ENCODE measurements at places on chromosomes 5 and 9.

- DNase-seq = no peak
These were observed 154.0 kb downstream of the PIK3R1 start for GRCh38 chr5:68369457-68370125.

- no peak for DNase-seq
These were observed 3.3 kb downstream of the REEP5 start for GRCh38 chr5:112918679-112919078.

DNA sequence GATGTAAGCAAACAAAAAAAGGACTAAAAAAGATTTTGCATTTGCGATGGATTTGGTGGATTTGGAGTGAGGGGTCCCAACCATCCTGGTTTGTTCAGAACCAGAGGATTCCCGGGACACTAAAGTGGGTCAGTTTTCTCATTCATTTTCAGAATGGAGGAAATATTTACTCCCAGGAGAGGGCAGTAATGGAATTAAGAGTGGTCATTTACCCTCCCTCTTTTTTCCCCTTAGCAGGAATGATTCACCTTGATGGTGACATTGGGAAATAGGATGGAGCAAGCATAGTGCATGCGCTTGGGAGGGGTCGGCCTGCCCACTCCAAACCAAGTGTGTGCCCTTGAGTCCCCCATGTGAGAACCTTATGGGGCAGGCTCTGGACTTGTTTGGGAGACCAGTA is 164.2 kb upstream of the PUM3 start:
- no peak for DNase-seq

GRCh38 chr5:149129181-149129580 is 12.1 kb upstream of the ABLIM3 start:
- no peak for DNase-seq

- DNase-seq = no peak
These were observed 62.7 kb upstream of the CTXN3 start for GRCh38 chr5:127586066-127586770.

DNA sequence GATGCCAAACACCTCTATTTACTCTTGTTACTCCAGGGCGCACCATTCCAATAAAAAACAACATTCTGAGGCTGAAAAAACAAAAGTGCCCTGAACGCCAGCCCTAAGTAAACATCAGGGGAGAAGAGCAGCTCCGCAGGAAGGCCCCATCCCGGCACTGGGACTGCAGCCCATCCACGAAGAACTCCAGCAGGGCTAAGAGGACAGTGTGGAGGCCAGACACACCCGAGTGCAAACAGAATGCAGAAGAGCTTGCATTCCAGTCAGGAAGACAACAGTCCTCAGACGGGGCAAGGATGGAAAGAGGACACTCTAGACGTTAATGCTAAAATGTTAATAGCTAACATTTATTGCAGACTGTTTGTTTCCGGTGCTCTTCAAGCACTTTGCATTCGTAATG is 33.0 kb downstream of the FAM240B start:
- DNase-seq = no peak

All from activated T-cell treated with anti-CD3 and anti-CD28 coated beads, Interleukin-2, amount 50 U/mL, for 1 hour (primary cell).